ENCODE measurements at places on chromosomes 3 and 15. TPM values are rescaled to one million over a fixed set of nuclear protein-coding genes. Genes with fewer than 3 reads are reported as not detected.
A peak's percentile ranks its signal among the peaks of the same experiment; 100 is the strongest.

GRCh38 chr3:156919818-156920217 lies 93.7 kb downstream of the LEKR1 start:
- H3K4me3 ChIP-seq, result no peak overlapping the region
- no peaks in the 10 kb centered on the region for H3K27me3 ChIP-seq
- H3K4me1 ChIP-seq, result no peaks in the 10 kb centered on the region
- no peaks in the 10 kb centered on the region for H3K36me3 ChIP-seq
- DNase-seq, result no peak
- H3K27ac ChIP-seq, result no peak overlapping the region

DNA sequence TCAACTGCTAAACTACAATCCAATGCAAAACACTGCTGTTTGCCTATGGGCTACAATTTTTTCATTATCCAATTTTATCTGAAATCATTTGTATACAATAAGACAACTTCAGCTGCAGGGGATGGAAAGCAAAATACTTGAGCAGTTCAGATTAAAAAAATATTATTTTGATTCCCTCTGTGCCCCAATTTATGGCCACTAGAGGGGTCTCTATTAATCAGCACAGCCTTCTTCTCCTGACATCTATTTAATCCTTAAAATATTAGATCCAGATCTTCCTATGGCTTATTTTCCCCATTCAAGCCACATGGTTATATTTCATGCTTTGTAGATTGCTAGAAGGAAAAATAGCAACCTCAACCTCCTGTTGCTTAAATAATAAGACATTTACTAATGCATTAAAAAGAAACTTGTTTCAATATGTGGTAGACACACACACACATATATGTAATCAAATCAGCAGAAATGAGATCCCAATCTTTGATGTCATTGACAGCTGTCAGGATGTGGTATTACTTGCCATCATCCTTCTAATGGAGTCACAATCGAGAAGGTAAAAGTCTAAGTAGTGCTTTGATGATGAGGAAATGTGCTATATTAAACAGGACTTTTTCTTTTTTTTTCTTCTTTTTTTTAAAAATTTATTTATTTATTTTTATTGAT lies 104.2 kb downstream of the P2RY1 start:
- H3K4me3 ChIP-seq, result no peak overlapping the region
- H3K36me3 ChIP-seq, result no peaks in the 10 kb centered on the region
- no peak overlapping the region for H3K27ac ChIP-seq
- no peaks in the 10 kb centered on the region for H3K27me3 ChIP-seq
- no peaks in the 10 kb centered on the region for H3K4me1 ChIP-seq
- DNase-seq, result no peak

- H3K27me3 ChIP-seq, result no peaks in the 10 kb centered on the region
- H3K4me3 ChIP-seq, result no peak overlapping the region
- H3K4me1 ChIP-seq, result peaks cover 58% of the 10 kb centered on the region
- no peaks in the 10 kb centered on the region for H3K36me3 ChIP-seq
- H3K27ac ChIP-seq, result peak overlapping the region; percentile 42
Measured at GRCh38 chr3:37181756-37182155, 7.4 kb upstream of the LRRFIP2 start.

- no peak overlapping the region for H3K4me3 ChIP-seq
- H3K27me3 ChIP-seq, result no peaks in the 10 kb centered on the region
- H3K4me1 ChIP-seq, result no peaks in the 10 kb centered on the region
- no peak for DNase-seq
- no peaks in the 10 kb centered on the region for H3K36me3 ChIP-seq
Measured at GRCh38 chr15:89642106-89642505, 13.2 kb downstream of the KIF7 start.

DNA sequence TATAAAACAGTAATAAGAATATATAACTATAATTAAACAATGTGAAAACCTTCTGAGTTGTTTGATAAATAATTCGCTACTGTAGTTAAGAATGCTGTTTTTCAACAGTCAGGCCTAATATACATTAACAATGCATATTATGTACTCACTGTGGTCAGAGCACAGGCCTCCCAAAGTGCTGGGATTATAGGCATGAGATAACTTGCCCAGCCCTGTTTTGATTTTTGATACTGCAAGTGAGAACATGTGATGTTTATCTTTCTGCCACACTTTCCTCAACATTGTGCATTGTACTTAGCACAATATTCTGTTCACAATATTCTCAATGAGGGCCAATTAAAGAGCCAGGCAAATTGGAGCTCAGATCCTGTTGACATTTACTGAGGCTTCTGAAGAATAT lies 274.5 kb upstream of the RARB start:
- no peak overlapping the region for H3K27ac ChIP-seq
- no peaks in the 10 kb centered on the region for H3K36me3 ChIP-seq
- H3K4me3 ChIP-seq, result no peak overlapping the region
- no peak for DNase-seq
- H3K27me3 ChIP-seq, result no peaks in the 10 kb centered on the region

DNA sequence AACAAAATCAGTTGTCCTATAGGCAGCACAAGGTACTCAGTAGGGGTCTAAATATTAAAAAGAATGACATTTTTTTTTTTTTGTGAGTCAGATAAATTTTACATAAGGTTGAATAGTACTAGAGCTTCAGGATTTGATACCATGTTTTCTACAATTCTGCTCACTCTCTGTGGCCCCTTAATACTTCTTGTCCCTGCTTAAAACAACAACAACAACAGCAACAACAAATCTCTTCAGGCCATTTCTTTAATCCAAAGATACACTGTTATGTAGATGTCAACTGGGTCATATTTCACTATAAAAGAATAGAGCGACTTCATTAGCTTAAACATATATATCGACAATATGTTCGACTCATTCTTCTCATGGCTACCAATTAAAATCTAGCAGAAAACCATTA lies 3.0 kb downstream of the IL5RA start:
- H3K36me3 ChIP-seq, result no peaks in the 10 kb centered on the region
- H3K27ac ChIP-seq, result no peak overlapping the region
- DNase-seq, result no peak

GRCh38 chr15:59885832-59886231 lies 118.3 kb upstream of the FOXB1 start:
- H3K27me3 ChIP-seq, result peaks cover 5% of the 10 kb centered on the region
- no peaks in the 10 kb centered on the region for H3K4me1 ChIP-seq
- DNase-seq, result no peak

DNA sequence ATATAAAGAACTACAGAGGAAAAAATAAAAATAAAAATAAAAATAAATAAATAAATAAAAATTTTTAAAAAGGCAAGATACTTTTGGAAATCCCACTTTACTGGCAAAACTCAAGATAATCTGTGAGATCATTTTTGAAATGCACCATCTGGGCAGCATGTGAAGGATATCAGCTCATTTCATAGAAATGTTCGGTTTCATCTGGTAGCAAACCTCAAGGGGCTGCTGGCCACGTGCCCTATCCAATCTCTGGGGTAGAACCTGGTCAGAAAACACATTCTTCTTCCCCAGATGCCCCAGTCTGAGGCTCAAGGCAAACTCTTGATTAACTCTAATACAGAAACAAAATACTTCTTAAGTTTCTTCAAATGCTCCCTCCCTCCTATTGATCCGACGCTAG lies 166.0 kb downstream of the FMN1 start:
- DNase-seq, result no peak
- no peak overlapping the region for H3K27ac ChIP-seq
- no peaks in the 10 kb centered on the region for H3K36me3 ChIP-seq
- H3K27me3 ChIP-seq, result no peaks in the 10 kb centered on the region
- peaks cover 6% of the 10 kb centered on the region for H3K4me1 ChIP-seq
- no peak overlapping the region for H3K4me3 ChIP-seq

DNA sequence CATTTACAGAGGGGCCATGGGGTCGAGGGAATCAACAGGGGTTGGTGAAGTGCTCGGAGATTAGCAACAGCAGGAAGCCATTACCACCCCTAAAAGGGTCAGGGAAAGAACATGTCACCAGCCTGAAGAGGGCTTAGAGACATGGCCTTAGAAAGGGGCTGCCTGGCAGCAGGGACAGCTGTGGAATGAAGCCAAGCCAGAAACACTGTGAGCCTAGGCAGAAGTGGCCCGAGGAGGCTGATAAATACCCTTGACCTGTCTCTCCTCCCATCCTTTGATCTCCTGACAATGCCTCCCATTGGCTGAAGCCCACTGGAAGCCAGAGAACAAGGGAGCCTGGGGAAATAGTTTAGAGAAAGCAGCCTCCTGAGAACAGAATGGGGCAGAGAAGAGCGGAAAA lies 31.4 kb downstream of the GPD1L start:
- no peak overlapping the region for H3K27ac ChIP-seq
- peaks cover 4% of the 10 kb centered on the region for H3K4me1 ChIP-seq
- no peak for DNase-seq
- no peaks in the 10 kb centered on the region for H3K36me3 ChIP-seq

DNA sequence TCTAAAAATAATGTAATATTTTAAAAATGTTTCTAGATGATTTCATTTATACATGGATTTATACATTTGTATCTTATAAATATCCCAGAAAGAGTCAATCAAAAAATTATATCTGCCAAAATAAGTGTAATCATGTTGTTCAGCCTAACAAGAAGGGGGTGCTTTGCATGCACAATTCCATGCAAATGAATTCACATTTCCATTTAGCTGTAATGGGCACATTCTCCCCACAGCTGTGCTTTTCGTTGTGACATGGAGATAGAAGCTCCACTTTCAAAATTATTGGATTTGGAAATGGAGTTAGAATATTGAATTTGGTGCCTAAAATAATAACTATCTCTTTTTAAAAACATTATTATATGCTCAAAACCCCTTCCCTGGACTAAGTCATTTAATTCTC lies 270.6 kb downstream of the PTPRG start:
- no peaks in the 10 kb centered on the region for H3K36me3 ChIP-seq
- no peak overlapping the region for H3K27ac ChIP-seq
- no peak overlapping the region for H3K4me3 ChIP-seq
- no peaks in the 10 kb centered on the region for H3K27me3 ChIP-seq

- H3K36me3 ChIP-seq, result no peaks in the 10 kb centered on the region
- no peak overlapping the region for H3K27ac ChIP-seq
- DNase-seq, result no peak
- no peaks in the 10 kb centered on the region for H3K27me3 ChIP-seq
- peaks cover 28% of the 10 kb centered on the region for H3K4me1 ChIP-seq
Measured at GRCh38 chr15:75669191-75669878, 21.6 kb downstream of the SNX33 start.

DNA sequence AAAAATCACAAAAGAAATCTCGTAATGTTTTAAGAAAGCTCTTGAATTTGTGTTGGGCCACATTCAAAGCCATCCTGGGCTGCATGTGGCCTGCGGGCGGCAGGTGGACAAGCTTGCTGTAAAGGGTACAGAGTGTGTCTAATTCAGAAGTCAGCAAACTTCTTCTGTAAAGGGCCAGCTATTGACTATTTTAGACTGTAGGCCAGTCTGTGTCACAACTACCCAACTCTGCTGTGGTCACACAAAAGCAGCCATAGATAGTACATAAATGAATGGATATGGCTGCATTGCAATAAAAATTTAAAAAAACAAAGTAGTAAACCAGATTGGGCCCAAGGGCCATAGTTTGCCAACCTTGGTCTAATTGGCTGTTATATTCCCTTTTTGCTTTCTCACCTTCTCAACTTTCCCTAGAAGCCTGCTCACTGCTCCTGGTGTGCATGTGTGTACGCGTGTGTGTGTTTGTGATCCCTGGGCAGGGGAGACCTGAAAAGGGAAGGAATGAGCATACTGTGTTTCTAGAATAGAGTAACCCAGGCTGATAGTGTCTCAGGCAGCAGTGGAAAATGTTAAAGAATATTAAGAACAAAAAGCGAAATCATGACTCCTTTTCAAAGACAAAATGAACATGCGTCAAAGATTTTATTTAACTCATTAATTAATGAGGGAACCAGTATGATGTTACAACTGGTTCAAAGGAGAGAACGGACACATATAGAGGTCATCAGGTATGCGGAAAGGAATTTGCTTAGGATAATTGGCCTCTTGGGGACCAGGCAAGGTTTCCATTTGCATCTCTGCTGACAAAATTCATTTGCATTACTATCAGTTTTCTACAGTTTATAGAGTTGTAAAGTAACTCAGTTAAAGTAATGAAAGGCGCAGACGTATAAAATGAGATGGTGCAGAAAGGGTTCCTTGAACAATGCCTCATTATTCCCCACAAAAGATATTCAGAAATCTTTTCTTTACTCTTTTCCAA lies 248.0 kb downstream of the THSD4 start:
- H3K4me1 ChIP-seq, result no peaks in the 10 kb centered on the region
- no peak overlapping the region for H3K4me3 ChIP-seq
- H3K36me3 ChIP-seq, result no peaks in the 10 kb centered on the region
- DNase-seq, result no peak
- no peaks in the 10 kb centered on the region for H3K27me3 ChIP-seq

DNA sequence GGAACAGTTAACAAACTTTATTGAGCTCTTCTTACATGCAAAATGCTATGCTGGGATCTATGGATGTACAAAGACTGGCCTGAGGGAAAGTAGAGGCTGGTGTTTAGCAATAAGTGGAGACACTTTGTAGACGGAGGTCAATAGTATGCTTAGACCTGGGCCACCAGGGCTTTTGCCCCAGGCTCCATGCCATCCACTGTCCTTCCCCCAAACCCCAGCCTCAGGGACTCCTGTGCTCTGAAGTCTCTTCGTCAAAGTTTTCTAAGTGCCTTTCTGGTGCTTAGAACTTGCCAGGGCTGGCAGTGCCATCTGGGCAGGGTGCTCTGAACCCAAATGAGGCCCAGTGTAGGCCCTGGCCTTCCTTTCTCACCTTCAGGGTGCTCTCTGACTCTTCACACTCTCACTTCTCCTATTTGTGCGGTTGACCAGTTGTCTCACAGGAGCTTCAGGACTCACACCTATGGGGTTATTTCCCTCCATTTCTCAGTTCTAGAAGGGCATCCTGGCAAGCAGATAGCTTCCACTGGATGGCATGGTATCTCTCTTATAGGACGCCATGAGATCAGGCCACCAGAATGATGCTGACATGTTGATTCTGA lies 21.8 kb upstream of the KCNAB1 start:
- H3K27me3 ChIP-seq, result no peaks in the 10 kb centered on the region
- no peak overlapping the region for H3K27ac ChIP-seq
- H3K4me1 ChIP-seq, result no peaks in the 10 kb centered on the region
- DNase-seq, result no peak

GRCh38 chr15:82919231-82919886 lies 33.2 kb downstream of the HOMER2 start:
- peaks cover 66% of the 10 kb centered on the region for H3K4me1 ChIP-seq
- peak overlapping the region; percentile 87 for H3K27ac ChIP-seq
- H3K36me3 ChIP-seq, result no peaks in the 10 kb centered on the region
- H3K27me3 ChIP-seq, result no peaks in the 10 kb centered on the region
- DNase-seq, result peak; percentile 50

GRCh38 chr15:44804298-44805046 lies 68.1 kb downstream of the TRIM69 start:
- H3K4me3 ChIP-seq, result no peak overlapping the region
- DNase-seq, result no peak
- no peak overlapping the region for H3K27ac ChIP-seq
- H3K27me3 ChIP-seq, result peaks cover 4% of the 10 kb centered on the region
- no peaks in the 10 kb centered on the region for H3K4me1 ChIP-seq
- no peaks in the 10 kb centered on the region for H3K36me3 ChIP-seq

The IL16 gene
- total RNA-seq, result 2.1 TPM

The RASL12 gene
- 6.3 TPM for total RNA-seq

The IMPG2 gene
- total RNA-seq, result 0.30 TPM

The NT5DC2 gene
- 6.8 TPM for total RNA-seq

The SOX2 gene
- not detected for total RNA-seq

The GATA2 gene
- total RNA-seq, result 8.8 TPM

The ZDHHC19 gene
- 0.38 TPM for total RNA-seq

The KLF15 gene
- 13.2 TPM for total RNA-seq
